ENCODE measurements at places on chromosomes 12 and 14.

DNA sequence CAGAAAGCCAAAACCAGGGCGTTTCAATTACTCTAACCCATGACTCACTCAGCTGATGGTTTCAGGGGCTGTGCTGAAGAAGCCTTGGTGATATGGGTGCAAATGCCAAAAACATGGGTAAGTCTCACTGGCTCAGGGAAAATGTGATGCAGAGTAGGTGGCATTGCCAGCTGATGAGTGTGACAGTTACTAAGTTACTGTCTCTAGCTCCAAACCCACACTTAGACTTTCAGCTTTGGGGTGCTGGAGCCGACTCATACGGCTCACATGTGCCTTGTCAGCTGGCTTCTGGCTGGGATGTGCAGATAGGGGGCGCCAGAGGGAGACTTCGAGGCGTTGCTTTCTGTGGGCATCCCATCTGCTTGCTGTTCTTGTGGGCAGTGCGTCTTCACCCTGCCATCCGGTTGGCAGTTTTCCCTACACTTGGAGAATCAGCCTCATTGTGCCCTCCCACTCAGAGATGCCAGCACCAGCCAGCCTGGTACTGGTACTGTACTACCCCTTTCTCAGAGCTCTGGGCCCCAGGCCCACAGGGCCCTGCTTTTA, 11.1 kb upstream of the KRT7 start:
- DNase-seq = peak; percentile 93

GRCh38 chr12:127455347-127456265, 811.4 kb upstream of the TMEM132C start:
- no peak for DNase-seq

GRCh38 chr12:67400742-67401141, 131.6 kb downstream of the CAND1 start:
- DNase-seq = no peak

- DNase-seq = peak; percentile 73
These were observed 17.1 kb downstream of the DICER1 start for GRCh38 chr14:95140060-95140858.

- no peak for DNase-seq
These were observed 346.6 kb downstream of the TRHDE start for GRCh38 chr12:72618764-72619163.

DNA sequence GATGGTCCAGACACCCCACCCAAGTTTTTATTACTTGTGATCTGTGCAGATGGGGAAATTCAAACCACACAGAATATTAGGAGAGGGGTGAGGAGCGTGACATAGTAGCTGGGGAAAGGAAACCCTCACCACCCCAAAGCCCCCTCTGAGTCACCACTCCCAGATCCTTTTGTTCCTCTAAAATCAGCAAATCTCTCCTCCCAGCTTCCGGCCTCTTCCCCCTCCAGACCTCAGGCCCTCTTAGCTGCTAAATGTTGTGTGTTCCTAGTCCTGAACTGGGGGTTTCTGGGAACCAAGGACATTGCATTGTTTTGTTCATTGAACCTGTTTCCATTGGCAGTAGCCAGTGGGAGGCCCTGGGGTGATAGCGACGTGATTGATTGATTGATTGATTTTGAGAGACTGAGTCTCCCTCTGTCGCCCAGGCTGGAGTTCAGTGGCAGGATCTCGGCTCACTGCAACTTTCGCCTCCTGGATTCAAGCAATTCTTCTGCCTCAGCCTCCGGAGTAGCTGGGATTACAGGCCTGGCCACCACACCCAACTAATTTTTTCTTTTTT, 5.9 kb upstream of the ORAI1 start:
- DNase-seq = no peak

- no peak for DNase-seq
These were observed 43.0 kb downstream of the EEA1 start for GRCh38 chr12:92886131-92886530.

- no peak for DNase-seq
These were observed 6.6 kb upstream of the CSAD start for GRCh38 chr12:53187145-53187899.

- DNase-seq = no peak
These were observed 1636.5 kb upstream of the SEL1L start for GRCh38 chr14:83170165-83170564.

GRCh38 chr12:89350630-89351488, 1.4 kb downstream of the DUSP6 start:
- DNase-seq = peak; percentile 16

DNA sequence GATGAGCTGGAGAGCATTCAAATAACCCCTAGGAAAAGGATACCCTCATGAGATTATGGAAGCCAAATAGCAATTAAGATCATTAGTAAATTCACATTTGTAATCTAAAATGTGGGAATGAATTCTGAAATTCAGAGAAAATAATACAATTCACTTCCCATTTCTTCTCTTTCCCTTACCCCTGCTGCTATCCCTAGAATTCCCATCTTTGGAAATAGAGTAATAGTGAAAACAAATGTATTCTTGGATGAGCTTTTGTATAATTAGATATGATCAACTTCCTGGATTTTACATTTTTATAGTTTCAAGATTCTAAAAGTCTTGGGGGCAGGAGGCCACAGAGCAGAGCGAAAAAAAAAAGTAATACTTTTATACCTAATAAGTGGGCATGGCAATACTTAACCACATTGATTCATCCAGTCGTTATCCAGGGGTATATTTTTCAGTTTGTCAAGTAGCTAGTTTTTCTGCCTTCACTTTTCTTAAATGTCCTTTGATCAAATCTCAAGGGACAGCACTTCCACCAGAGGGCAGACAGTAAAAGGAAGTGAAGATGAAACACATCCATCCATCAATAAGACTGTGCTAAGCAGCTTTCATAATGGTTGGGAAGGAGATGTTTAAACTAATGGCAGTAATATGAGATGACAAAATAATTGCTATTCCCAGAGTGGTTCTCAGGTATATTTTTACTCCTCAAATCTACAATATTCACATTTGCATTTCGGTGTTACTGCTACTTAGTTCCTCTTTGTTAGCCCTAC, 401.3 kb downstream of the DIO2 start:
- no peak for DNase-seq

GRCh38 chr14:78022059-78022458, 148.1 kb upstream of the NRXN3 start:
- peak; percentile 46 for DNase-seq

DNA sequence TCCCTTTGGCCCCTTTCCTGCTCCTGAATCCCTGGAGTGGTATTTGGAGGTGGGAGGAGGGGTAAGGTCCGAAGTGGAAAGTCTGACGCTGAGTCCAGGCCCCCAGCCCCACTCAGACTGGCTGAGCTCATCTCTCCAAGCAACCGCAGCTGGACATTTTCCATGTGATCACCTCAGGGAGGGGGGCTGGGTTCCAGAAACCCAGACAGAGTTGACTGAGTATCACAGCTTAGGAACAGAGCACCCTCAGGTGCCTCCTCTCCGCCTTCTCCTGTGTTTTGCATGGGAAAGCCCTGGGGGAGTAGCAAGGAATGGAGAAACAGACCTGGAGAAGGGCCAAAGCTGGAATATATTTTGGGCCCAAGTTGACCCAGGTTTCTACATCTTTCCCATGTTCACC, 8.0 kb upstream of the ITGA5 start:
- no peak for DNase-seq

DNA sequence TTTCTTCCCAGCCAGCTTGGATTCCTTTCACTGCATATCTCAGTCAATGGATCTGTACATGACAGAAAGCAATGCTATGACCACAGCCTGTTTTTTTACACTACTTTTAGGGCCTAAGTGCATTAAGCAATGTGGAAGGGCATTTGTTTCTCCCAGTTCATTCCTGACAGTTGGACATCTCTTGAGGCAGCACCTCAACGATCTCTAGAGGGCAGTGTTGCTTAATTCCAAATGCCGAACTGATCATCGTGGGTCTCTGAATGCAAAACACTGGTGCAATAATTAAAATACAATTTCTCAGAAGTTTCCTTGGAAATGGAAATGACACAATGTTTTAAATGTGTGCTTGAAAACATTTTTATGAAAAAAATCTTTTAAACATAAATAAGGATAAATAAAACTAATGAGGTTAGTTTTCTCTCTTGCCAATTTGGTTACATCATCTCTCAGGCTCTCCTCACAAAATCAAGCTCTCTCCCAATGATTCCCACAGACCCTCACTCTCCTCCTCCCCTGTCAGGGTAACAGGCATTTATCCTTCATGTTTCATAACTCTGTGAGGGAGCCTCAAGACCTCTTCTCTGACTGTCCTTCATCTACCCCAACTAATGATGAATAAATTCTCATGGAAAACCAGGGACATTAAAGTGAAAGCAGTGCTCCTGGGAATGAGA, 192.4 kb upstream of the SLC16A7 start:
- DNase-seq = peak; percentile 42

DNA sequence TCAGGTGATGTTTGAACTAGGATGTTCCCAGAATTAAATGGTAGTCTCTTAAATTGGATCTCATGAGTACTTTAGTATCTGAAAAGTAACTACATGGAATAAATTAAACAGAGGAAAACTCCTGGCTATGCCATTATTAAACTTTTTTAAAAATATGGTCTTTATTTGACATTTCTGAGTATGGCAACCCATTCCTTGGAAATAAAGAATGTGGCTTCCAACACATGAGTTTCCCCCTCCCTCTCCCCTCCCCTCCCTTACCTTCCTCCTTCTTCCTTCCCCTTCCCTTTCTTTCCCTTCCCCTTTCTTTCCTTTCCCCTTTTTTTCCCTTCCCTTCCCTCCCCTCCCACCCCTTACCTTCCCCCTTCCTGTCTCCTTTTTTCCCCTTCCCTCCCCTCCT, 940.2 kb downstream of the DIO2 start:
- DNase-seq = no peak

- DNase-seq = no peak
These were observed 72.2 kb upstream of the PRMT8 start for GRCh38 chr12:3418609-3419390.

DNA sequence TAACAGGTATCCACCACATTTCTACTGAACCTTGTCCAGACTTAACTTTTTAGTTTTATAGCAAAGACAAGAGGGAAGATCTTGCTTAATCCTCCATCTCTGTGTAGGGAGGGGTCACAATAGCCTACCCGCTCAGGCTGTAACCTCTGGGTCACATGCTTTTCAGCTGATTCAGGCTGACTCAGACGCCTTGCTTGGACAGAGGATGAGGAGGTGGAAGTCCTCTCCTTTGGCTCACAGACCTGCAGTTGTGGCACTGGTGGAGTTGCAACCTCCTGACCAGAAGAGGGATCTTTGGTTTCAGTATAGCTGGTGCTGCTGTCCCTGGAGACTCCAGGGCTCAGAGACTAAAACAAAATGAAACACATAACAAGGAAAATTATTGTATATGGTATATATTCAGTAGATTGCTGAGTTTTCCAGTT, 16.2 kb downstream of the ACIN1 start:
- peak; percentile 94 for DNase-seq
